Left cardiac atrium (tissue), 4 donors: ENCODE measurements at places on chromosomes 6 and 20.

- peak; percentile 20 for DNase-seq
Observed at GRCh38 chr20:7967199-7967844, 27.1 kb upstream of the HAO1 start.

- DNase-seq: no peak
Observed at GRCh38 chr20:62812181-62812906, 4.5 kb upstream of the COL9A3 start.

DNA sequence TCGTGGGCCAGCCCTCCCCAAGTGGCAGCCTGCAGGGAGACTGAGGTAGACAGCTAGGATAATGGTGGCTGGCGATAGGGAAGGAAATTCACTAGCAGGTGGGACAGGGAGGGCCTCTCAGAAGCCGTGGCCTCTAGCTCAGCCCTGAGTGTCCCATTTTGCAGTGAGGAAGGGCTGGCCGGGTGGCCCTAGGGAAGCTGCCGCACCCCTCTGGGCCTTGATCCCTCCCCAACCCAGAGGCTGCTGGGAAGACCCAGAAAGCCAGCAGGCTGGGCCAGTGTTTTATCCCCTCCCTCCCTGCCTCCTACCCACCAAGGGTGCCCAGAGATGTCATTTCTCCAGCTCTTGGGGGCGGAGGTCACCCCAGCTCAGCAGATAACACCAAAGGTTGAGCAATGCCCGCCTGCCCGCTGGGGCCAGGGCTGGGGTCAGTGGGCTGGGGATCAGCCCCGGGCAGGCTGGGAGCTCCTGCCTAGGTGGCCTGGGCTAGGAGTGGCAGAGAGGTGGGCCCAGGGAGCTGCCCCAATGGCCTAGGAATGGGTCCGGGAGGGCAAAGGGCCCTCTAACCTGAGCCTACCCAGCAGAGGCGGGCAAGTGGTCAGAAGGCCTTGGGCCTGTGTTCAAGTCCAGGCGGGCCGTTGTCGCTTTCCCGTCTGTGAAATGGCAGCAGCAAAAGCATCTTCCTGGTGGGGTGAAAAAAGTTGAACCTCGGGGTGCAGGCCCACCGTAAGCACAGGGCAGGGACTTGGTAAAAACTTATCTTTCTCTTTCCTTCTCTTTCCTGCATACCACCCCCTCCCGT lies 1.6 kb upstream of the CEBPB start:
- DNase-seq: no peak

GRCh38 chr20:16485401-16485800 lies 87.8 kb downstream of the KIF16B start:
- DNase-seq: no peak

DNA sequence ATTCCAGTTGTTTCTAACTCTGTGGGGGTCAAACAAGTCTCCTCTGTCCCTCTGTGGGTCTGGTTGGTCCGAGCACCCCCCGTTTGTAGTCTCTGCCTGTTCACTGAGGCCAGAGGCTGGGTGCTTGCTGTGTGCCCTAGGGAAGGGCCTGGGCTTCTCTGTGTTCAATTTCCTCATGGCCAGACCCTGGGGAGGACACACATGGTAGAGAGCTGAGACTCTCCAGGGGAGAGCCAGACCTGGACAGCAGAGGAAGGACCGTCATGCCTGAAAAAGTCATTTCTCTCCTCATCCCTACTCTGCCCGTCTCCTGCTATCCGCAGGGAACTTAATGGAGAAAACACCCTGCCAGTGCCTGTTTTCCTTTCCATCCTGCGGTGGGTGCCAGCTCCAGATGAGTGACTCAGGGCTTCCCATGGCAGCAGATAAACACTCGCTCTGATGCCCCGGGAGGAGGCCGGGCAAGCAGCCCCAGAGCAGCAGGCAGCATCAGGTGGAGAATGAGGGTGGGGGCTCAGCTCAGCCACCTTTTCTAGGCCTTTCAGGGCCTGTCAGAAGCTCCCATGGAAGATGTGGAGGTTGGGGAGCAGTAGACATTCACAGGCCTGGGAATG lies 51.9 kb downstream of the SNAI1 start:
- peak; percentile 67 for DNase-seq

- no peak for DNase-seq
Observed at GRCh38 chr6:81362246-81362645, 390.2 kb downstream of the TENT5A start.

DNA sequence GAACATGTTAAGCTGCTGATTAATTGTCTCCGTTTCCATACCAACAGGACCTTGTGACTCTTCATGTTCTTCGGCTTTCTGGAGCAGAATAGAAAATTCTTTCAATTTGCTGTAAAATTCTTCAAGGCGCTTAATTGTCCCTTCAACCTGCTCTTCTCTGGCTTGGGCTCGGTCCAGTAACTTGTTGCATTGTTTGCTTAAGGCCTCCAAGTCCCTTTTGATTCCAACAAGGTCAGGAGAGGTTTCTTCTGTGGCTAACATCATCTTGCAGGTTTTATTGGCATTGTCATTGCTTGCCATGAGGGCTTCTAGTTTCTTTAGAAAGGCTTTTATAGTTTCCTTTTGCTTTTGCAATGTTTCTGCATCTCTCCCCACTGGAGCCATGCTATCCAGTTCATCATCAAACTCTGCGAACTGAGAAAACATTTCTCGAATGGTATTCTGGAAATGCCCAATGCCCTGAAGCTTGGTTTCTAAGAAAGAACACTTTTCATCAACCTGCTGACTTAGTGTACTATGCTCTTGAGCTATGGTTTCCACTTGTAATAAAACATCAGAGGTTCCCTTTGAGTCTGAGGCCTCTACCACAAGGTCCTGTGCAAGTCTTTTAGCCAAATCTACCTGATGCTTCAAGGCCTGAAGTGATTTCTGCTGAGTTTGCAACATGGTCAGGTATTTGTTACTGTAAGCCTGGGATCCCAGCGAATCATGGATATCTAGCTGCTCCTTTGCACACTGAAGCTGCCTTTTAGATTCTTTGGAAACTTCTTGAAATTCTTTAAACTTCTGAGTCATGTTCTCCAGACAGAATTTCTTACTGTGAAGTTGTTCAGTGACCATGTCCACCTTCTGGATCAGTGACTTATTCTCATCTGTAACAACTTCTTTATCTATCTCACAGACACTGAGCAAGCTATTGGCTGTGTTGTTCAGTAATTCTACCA lies 90.2 kb downstream of the DST start:
- no peak for DNase-seq

GRCh38 chr6:13600036-13600435 lies 15.1 kb upstream of the NOL7 start:
- no peak for DNase-seq

- no peak for DNase-seq
Observed at GRCh38 chr6:84773133-84773430, 8.7 kb upstream of the TBX18 start.

DNA sequence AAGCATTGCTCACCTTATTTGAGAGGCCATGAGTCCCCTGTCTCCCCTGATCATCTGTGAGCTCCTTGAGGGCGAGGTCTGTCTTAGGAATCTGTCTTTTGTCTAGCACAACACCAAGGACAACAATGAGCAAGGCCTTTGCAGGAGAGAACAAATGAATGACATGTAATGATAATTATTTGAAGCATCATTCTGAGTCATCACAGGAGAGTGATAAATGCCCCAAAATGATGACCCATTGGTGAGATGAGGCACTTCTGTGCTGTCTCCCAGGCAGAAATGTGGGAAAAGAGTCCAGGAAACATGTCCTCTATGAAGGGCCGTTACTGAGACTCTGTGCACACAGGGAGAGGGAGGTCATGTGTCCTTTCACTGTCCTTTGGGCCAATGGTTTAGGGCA lies 105.2 kb upstream of the LRFN2 start:
- DNase-seq: no peak

GRCh38 chr6:116060572-116061283 lies at the start of gene FRK:
TSS of gene FRK (minus strand) at chr6:116060891. CDS start at chr6:116060311, 580 bp downstream.
- DNase-seq: peak; percentile 29

DNA sequence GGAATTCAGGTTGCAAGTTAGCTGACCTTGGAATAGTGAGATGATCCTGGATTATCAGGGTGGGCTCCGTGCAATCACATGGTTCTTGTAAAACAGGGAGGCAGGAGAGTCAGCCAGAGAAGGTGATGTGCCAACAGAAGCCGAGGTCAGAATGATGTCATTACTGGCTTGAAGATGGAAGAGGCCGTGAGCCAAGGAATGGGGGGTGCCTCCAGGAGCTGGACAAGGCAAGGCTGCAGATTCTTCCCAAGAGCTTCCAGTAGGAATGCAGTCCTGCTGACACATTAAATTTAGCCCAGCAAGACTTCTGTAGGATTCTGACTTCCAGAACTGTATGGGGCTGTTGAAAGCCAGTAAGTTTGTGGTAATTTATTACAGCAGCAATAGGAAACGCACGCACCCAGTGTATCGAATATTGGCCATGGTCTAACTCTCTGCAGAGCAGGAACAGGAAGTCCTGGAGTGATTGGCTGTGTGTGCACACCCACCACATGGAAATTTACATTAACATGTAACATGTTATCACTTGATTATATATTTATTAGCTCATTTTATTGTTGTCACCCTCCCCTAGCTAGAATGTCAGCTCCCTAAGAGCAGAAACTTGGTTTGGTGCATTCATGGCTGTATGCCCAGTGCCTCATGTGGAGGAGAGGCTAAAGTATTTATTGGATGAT lies 19.1 kb downstream of the SLC24A3 start:
- DNase-seq: no peak

DNA sequence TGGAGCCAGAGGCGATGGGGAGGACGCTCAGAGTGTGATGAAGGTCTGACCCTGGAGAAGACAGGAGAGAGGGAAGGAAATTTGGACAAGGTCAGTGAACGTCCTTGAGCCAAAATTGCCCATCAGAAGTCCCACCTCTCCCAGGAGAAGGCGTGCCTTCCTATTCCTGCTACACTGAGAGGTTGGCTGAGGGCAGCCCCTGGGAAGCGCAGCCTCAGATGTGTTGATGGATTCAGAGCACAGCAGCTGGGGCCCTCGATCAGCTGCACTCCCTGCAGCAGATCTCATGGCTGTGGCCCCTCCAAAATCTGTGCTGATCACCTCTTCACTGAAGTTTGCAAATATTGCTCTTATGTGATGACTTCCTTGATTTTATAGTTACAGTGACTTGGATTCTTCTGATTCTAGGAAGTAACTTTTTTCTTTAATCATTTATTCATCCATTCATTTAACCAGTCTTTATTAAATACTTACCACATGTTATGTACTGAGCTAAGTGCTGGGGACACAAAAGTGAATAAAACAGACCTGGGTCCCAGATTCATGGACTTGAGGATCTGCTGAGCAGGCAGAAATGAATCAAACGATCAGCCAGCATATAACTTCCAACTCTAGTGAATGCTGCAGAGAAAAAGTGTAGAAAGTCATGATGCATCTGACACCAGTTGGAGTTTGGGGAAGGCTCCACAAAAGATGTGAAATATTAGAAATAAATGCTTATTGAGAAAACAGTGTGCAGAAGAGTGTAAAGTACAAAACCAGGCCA lies 69.6 kb upstream of the ARMC2 start:
- DNase-seq: no peak

- no peak for DNase-seq
Observed at GRCh38 chr6:166684170-166684569, 57.1 kb upstream of the RPS6KA2 start.

DNA sequence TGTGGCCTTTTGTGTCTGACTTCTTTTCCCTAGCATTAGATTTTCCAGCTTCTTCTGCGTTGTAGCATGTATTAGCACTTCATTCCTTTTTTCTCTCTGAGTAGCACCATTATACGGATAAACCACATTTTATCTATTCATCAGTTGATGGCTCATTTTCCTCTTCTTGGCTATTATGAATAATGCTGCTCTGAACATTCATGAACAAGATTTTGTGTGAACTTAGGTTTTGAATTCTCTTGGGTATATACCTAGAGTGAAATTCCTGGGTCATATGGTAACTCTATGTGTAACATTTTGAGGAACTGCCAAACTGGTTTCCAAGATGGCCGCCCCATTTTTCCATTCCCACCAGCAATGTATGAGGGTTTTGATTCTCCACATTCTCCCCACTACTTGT lies 28.7 kb downstream of the SLC22A16 start:
- DNase-seq: no peak

DNA sequence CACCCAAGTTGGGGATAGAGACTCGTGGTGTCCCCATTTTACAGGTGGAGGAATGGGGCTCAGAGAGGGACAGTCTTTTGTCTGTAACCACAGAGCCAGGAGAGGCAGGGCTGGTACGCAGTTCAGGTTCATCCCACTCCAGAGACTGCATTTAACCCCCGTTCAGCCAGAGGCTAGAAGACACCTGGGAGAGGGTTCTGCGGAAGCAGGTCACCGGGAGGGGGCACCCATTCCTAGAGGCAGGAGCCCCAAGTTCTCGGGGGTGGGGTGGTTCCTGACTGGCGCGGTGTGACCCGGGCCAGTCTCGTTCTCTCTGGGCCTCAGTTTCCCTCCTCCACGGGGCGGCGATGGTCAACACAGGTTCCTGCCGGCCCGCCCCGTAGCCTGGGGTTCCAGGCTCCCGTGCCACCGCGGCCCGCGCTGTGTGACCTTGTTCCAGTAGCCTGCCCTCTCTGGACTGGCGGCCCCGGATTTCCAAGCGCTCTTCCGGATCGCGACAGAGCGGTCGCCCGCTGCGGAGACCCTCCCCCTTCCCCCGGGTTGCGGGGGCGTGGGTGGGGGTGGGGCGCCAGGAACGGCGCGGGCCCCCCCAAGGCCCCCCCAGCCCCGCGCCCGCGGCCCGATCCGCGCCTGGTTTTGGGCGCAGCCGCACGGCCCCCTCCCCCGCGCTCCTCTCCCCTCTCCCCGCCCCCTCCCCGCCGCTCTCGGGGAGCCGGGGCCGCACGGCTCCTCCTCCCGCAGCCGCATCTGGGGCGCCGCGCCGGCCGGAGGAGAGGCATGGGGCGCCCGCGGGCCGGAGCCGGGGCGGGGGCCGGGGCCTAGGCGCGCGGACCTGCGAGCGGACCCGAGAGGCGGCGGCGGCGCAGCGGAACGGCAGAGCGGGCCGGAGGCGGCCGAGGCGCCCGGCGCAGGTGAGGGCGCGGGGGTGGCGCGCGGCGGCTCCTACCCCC lies at the start of gene DLGAP4:
TSS of gene DLGAP4 (plus strand) at position 738 of the 950 bp plus-strand sequence. CDS start 125,379 bp downstream, outside the sequence.
- DNase-seq: no peak
